Stimulated activated CD4-positive, alpha-beta T cell treated with anti-CD3 and anti-CD28 coated beads, Interleukin-2, amount 100 ng/mL, for 4 hours (primary cell): ENCODE measurements at places on chromosomes 7 and 10.

- DNase-seq, result peak; percentile 32
Measured at GRCh38 chr10:114544045-114544659, 113.9 kb downstream of the ABLIM1 start.

- DNase-seq, result no peak
Measured at GRCh38 chr10:23359692-23360380, 15.2 kb upstream of the C10orf67 start.

DNA sequence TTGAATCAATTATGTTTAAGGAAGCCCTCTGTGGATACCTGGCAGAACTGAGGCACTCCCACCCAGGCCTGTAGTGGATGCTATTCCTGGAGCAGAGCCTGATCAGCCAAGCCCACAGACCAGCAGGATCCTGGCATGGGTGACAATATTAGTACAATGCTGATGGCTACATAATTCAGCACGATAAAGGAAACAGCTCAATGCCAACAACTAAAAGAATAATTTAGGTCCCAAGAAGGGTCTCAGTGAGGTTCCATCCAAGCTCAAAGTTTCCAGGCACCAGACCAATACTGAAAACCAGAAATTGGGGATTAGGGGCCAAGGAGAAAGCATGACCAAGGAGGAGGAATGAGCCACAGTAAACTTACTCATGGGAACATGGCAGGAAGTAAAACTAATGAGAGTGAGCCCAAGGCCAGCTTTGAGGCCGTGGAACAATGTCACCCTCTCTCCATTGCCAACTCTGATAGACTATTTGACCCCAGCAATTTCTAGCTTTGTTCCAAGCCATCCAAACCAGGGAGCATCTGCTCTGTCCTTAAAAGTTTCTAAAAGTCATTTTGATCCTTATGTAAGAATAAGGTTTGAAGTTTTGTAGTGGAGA, 1082.4 kb downstream of the KCNMA1 start:
- no peak for DNase-seq

DNA sequence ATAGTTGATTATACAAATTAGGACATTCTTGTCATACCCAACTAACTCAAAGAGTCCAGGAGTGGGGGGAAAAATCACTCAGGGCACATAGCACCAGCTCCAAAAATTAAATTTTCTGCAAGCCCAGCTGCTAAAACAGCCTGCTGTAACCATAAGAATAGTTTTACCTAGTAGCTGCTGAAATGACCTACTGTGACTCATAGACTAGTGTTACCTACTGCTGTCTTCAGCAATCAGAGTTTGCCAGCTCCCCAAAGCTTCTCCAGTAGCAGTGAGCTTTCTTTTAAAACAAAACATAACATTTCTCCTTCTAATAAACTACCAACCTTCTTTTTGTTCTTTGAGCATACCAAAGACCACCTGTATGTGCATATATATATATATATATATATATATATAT, 4.2 kb upstream of the ARHGAP12 start:
- no peak for DNase-seq

DNA sequence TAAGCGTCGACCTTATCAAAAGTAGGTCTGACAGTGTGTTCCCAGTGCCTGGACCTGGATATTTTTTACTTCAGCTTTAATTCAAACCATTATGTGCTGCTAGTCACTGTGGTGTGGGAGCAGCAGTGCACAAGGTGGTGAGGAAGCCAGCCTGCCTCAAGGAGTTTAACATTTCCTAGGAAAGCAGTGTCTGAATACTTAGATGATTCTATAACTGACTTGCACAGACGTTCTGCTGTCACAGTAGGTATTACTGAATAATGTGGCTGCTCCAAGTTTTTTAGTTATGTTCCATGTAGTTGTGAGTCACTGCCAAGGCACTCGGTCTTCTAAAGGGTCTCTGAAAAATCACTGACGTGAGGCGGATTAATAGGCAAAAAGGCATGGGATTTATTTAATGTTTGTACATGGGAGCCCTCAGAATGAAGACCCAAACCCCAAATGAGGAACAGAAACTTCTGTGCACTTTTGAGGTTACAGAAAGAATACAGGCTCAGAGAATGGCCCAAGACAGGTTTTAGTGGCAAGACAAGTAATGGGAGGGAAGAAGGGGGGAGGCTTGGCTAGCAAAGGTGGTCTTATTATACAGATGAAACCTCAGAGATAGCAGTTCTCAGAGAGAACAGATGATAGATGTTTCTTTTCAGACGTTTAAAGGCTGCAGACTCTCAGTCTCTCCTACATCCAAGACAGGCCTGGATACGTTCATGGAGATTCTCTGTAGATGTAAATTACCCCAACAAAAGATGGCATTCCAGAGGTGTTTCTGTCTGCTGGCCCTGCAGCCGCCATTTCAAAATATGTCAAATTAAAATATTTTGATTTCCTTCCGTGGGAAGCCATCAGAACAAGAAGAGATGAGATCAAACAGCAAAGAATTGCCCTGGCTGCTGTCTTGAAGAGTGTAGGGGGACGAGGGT, 209.3 kb downstream of the SDK1 start:
- DNase-seq, result no peak
